Cardiac muscle cell (in vitro differentiated cells and primary cell): ENCODE measurements at places on chromosomes 1 and 21.

- no peak for DNase-seq
Observed at GRCh38 chr1:222680080-222680479, 32.2 kb downstream of the AIDA start.

- no peak for DNase-seq
Observed at GRCh38 chr1:24412408-24412807, 1.2 kb downstream of the STPG1 start.

- no peak for DNase-seq
Observed at GRCh38 chr1:164748253-164748899, 189.4 kb downstream of the PBX1 start.

DNA sequence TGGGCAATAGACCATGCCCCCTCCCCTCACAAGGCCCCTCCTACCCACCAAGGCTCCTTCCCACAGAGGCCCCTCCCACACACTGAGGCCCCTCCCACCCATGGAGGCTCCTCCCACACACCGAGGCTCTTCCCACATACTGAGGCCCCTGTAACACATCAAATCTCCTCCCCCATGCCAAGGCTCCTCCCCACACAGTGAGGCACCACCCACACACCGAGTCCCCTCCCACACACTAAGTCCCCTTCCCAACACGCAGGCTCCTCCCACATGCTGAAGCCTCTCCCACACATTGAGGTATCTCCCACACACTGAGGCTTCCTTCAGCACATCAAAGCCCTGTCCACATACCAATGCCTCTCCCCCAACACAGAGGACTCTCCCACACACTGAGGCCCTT lies 391.8 kb downstream of the CAMTA1 start:
- DNase-seq: no peak

DNA sequence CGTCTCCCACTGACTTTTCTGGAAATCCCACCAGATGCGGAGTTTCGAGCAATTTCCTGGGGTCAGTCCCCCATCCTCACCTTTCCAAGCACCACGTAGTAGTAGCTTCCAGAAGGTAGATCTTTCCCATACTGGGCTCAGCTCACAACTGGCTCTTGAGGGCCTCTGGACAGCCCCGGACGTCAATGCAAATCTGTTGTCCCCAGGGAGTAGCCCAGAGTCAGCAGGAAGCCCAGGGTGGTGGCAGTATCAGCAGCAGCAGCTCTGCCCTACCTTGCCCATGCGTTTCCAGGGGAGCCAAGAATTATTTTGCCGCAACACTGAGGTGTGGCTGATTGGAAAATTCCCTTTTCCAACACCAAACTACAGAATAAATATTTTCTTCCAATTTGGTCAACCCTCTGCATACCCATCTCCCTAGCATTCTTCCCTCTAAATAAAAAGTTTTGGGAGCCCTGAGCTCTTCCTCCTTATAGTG lies 70.3 kb downstream of the CD46 start:
- DNase-seq: no peak

DNA sequence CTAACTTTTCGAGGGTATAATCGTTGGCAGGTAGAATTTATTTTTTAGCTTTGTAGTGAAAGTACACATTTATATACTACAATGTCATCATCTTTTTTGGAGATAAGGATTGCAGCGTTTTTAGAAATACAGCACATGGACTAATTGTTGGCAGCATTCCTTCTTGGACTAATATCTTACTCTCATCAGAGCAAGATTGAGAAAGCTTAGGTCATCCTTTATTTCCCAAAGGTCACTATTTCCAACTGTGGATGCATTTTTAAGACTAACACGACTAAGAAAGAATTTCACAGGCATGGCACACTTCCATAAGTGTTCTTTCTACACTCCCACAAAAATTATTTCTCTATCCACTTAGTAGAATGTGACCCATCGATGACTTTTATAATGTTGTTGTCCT lies 732.3 kb downstream of the NCAM2 start:
- DNase-seq: peak; percentile 78

DNA sequence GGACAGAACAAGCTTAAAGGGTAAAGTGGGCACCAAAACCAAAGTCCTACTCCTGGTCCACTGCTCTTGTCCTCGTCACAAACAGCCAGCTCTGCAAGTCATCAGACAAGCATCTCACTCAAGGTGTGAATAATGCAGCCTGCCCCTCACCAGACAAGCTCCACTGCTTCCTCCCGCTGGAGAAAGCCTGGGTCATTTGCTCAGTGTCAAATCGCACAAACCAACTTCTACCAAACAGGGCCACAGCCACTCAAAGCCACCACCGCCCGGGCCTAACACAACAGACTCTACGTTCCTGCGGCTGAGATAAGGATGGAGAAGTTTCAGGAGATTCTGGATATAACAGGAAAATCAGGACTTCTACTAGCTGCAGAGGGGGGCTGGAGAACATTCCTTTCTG lies 3.3 kb downstream of the SSBP3 start:
- no peak for DNase-seq

DNA sequence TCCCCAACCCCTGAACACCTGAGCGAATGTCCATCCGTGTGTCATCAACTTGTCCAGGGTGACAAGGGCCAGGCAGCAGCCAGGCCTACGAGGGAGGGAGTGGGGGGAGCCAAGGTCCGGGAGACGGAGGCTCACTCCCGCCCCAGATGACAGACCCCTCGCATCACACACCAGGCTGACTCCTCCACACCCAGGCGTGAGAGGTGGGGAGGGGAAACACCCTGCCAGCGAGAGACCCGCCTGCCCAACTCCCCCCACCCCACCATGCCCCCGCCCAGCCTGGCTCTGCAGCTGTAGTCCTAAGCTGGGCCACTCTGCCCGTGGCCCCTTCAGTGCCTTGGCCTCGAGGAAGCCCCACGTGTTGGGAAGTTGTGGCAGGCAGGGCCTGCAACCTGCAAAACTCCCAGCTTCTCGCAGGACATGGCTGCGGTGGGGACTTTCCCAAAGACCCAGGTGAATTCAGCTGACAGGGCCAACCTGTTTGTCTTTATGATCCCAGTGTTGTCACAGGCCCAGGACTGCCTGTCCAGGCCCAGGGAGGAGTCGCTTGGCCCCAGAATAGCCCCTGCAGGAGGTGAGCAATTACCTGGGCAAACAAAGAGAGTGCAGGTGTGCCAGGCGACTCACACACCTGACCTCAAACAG lies 62.9 kb downstream of the RIPK4 start:
- DNase-seq: no peak

DNA sequence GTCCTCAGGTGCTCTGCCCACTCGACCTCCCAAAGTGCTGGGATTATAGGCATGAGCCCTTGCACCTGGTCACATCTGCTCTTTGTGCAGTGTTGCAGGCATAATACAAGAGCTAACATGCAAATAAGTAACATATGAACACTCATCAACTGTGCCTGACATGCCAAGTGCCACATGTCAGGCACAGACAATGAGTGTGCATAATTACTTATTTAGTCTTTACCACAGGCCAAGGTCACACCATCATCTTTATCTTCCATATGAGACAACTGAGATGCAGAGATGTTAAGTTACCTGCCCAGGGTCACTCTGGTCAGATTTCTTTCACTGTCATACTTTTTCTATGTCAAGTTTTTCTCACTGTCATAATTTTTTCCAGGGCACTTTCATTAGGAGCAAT lies 126.1 kb downstream of the PPIAL4G start:
- no peak for DNase-seq

DNA sequence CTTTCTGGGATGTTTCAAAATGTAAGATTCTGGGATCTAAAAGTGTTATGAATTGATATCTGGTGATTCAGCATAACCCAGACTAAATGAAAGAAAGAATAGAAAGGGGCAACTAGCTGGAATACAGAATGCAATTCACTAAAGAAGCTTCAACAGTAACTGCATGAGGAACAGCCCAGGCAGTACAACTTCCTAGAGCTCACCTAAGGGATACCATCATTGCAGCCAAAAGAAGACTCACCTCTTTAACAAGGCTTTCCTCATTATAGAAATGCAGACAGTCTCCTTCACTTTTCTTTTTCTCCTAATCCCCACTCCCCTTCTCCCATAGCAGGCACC lies 6.3 kb downstream of the RGS5 start:
- DNase-seq: no peak

- peak; percentile 26 for DNase-seq
Observed at GRCh38 chr1:184036517-184036949, 995 bp downstream of the COLGALT2 start.

- DNase-seq: no peak
Observed at GRCh38 chr1:162094723-162095122, 25.2 kb downstream of the NOS1AP start.

DNA sequence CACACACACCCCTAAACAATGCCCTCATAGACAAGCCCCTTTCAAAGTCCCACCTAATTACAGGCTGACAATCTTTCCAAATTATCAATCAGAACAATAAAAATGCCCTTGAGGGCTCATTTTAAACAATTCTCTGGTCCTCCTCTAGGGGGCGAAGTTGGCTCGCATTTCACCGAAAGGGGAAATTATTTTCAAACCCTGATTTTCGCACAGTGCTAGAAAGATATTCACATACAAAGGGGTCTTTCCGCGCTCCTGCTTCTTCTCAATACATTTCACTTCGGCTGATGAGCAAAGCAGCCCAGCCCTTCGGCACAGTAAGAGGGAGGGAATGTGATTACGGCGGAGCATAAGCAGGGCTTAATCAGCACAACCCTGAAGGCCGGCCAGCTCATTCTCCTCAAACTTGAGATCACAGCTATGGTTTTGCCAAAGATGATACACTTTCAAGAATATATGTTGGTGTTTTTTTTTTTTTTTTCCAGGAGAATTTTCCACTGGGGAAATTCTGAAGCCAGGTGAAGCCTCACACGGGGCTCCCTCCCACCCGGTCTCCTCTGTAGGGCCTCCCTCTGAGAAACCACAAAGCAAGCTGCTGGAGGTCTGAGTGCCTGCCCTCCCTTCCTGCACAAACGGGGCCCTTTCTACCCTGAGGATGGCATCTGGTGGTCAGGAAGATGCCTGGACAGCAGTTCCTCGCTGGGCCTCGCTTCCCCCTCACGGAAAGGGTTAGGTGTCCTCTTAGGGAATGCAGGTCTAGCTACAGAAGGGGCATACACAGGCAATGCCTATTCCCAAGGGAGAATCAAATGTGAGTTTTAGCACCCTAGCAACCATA lies 66.9 kb downstream of the GNG12 start:
- peak; percentile 80 for DNase-seq

- no peak for DNase-seq
Observed at GRCh38 chr21:34200288-34200905, 127.0 kb downstream of the MRPS6 start.

DNA sequence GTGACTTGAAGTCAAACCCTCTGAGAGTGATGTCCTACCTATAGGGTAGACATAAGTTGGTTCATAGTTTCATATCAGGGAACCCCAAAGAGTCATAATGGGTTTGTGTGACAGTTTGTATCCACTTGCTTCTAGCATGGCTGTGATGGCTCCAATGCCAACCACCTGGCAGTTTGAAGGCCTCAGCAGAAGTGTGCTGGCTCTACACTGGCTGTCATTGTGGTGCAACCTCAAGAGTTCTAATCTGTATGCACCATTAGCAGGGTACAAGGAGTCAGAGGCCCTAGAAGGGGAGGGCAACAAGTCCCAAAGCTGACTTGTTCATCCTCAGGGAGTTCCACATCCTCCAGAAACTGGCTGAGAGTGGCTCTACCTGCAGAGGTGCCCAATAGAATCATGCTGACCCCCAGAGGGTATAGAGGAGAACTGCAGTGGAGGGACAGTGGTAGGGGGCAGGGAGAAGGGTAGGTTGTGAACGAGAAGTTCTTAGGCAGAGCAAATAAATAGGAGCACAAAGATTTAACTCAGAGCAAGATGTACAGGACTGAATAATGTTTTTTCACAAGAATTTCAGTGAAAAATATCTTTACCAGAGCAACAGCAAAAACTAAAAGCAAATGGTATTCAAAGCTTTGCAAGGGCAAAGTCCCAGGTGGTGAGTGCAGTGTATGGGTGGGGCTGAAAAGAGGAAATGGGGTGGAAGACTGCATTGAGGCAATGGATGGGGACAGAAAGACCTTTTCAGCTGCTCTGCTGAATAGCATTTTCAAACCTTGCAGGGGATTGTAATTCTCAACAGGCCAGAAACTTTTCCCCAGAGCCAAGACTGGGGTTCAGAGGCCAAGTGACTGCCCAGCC lies 3.2 kb downstream of the FCRL2 start:
- no peak for DNase-seq

DNA sequence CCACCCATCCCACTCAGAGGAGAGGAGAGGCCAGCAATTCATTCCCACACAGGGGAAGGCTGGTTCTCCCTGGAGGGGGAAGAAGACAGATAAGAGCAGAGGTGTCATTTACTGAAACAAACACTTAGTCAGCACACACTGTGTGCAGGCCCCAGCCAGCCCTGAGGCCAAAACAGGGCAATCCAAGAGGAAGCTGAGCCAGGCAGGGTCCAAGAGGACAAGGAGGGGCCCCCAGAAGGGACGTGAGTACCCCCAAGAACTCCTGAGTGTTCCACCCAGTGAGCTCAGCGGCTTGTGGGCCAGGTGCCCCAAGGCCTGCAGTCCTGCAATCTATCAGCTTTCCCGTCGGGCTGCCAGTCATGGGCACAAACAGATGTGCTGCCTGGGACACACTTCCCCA lies 15.8 kb downstream of the ADGRB2 start:
- DNase-seq: peak; percentile 62

GRCh38 chr21:45147473-45148315 lies 73.3 kb downstream of the ADARB1 start:
- no peak for DNase-seq

DNA sequence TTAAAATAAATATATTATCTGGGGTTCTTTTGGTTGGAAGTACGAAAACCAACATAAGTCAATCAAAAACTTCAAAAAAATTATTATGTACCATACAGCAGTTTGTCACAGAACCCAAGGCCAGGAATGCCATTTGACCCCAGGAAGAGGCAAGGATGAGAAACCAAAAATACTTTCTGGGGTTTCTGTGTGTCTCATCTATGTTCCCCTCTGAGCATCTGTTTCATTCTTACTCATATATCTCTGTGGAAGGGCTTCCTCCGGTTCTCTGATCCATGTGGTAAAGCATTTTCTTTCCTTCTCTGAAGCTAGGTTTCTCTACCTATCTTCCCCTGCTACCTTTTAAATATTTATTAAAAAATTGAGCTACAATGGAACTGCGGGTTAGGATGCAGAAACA lies 9.8 kb upstream of the FCRL1 start:
- no peak for DNase-seq

GRCh38 chr1:178075333-178075732 lies 18.6 kb upstream of the RASAL2 start:
- DNase-seq: peak; percentile 77

GRCh38 chr1:30683699-30684098 lies 39.7 kb downstream of the MATN1 start:
- DNase-seq: no peak

- DNase-seq: no peak
Observed at GRCh38 chr21:16873176-16873575, 639.7 kb upstream of the CXADR start.
